ENCODE measurements at places on chromosomes 4 and X. TPM values are rescaled to one million over a fixed set of nuclear protein-coding genes. Genes with fewer than 3 reads are reported as not detected.

The FREM3 gene
- not detected for total RNA-seq

The NXF2 gene
- not detected for total RNA-seq

The GPR82 gene
- not detected for total RNA-seq

The DNAAF6 gene
- total RNA-seq: not detected

The GDPD2 gene
- 2.8 TPM for total RNA-seq

The ZIC3 gene
- 1.9 TPM for total RNA-seq

The ODAPH gene
- total RNA-seq: not detected

The SHISA3 gene
- total RNA-seq: not detected

The PDGFRA gene
- total RNA-seq: 56.7 TPM

The DDIT4L gene
- 0.31 TPM for total RNA-seq

The BMP3 gene
- 7.2 TPM for total RNA-seq

The FAM184B gene
- total RNA-seq: 3.1 TPM

The RNF150 gene
- total RNA-seq: 53.2 TPM

The USP51 gene
- 4.7 TPM for total RNA-seq

The ATG4A gene
- total RNA-seq: 5.9 TPM

The UGT2B11 gene
- not detected for total RNA-seq

The BDH2 gene
- total RNA-seq: 7.5 TPM

The GAGE12F gene
- total RNA-seq: not detected

The ETDA gene
- not detected for total RNA-seq

The MAML3 gene
- total RNA-seq: 11.9 TPM

The MAGT1 gene
- 14.7 TPM for total RNA-seq

The NLGN4X gene
- total RNA-seq: 63.2 TPM

The HEPH gene
- 4.7 TPM for total RNA-seq

The CSAG3 gene
- total RNA-seq: not detected

The EFHC2 gene
- total RNA-seq: 3.1 TPM

The TLR10 gene
- 0.63 TPM for total RNA-seq

The CNGA1 gene
- total RNA-seq: not detected

The MGARP gene
- 0.94 TPM for total RNA-seq

The ABHD18 gene
- total RNA-seq: 18.8 TPM

The GBA3 gene
- total RNA-seq: not detected

The TRPC3 gene
- total RNA-seq: 15.3 TPM

The ARMCX4 gene
- total RNA-seq: 32.9 TPM

The SMPX gene
- not detected for total RNA-seq

The POLA1 gene
- total RNA-seq: 41.3 TPM

The AFP gene
- total RNA-seq: 0.31 TPM

The UGT2B17 gene
- not detected for total RNA-seq

The FHIP1A gene
- 3.8 TPM for total RNA-seq

Data from parietal lobe (tissue), 2 donors.